Activated CD8-positive, alpha-beta T cell treated with anti-CD3 and anti-CD28 coated beads for 36 hours (primary cell): ENCODE measurements at places on chromosomes 7 and 10.

- no peak for DNase-seq
These were observed 24.3 kb downstream of the GRK5 start for GRCh38 chr10:119231654-119232053.

GRCh38 chr10:83140811-83141210, 998.5 kb upstream of the GHITM start:
- no peak for DNase-seq

DNA sequence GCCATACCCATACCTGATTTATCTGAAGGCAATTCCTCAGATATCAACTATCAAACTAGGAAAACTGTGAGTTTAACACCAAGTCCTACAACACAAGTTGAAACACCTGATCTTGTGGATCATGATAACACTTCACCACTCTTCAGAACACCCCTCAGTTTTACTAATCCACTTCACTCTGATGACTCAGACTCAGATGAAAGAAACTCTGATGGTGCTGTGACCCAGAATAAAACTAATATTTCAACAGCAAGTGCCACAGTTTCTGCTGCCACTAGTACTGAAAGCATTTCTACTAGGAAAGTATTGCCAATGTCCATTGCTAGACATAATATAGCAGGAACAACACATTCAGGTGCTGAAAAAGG, 69.0 kb upstream of the RSBN1L start:
- DNase-seq: no peak

DNA sequence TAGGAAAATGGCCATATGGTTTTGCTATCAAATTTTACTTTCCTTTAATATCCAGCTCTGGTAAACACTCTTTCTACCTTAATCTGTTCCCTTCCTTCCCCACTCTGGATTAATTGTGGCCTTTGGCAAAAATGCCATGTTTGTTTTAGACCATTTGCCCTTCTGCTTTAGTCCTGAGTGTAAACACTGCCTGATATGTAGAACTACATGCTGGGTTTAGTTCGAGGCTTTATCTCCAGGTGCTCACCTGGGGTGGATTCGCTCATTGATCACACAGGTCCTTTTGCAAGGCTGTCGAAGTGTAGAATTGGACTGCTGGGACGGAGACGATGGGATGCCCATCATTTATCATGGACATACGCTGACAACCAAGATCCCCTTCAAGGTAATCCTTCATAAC, 94.1 kb downstream of the NOC3L start:
- no peak for DNase-seq

DNA sequence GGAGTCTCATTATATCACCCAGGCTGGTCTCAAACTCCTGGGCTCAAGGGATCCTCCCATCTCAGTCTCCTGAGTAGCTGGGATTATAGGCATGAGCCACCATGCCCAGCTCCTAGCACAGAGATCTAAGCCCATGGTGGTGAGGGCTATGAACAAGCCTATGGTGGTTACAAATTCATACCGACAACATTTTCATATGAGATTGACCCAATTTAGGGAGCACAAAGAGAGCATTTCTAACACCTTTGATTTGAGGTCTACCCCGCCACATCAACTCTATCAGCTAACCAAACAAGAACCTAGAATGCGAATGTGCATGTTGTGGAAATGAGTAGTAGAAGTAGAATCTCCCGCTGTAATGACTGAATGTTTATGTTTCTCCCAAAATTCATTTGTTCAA, 14.2 kb upstream of the PRF1 start:
- DNase-seq: no peak
